ENCODE measurements at places on chromosomes 6 and 20. TPM values are rescaled to one million over a fixed set of nuclear protein-coding genes. Genes with fewer than 3 reads are reported as not detected.

GRCh38 chr6:157631412-157631811 is 191.6 kb upstream of the SNX9 start:
- DNase-seq: peak; percentile 50

DNA sequence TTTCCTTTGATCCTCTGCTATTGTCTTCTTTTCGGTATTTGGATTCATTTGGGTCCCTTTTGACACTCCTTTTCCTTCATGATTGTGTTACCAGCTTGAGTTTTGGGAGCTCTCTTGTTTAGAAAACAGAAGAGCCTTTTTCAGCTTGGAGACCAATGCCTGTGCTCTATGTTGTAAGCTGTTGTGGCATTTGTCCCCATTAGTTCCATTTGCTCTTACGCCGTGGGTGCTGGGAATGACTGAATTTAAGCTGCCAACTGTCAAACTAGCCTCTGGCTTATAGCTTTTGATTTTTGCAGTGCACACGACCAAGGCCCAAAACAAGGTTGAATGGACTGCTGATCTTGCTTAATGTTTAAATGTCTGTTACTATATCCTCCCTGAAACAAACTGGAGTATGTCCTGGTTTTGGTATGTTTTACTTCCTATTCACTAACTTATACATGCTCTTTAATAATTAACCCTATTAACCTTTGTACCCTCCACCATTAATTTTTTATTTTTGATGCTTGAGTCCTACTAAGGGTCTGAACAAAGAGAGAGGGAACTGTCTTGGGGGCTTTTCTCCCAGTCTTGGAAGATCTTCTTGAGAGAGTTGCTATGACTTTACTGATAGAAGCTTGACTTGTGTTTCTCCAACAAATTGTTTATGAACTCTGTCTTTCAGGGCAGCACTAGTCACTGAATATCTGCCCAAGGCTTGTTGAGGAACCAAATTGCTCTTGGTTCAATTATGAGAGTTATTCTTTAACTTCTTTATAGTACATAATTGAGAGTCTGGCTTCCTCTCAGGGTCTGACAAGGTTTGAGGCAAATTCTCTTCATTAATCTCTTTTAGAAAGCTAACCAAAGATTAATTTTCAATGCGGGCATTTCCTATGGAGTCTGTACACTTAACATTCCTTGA is 100.3 kb upstream of the SIRPG start:
- no peak for DNase-seq

DNA sequence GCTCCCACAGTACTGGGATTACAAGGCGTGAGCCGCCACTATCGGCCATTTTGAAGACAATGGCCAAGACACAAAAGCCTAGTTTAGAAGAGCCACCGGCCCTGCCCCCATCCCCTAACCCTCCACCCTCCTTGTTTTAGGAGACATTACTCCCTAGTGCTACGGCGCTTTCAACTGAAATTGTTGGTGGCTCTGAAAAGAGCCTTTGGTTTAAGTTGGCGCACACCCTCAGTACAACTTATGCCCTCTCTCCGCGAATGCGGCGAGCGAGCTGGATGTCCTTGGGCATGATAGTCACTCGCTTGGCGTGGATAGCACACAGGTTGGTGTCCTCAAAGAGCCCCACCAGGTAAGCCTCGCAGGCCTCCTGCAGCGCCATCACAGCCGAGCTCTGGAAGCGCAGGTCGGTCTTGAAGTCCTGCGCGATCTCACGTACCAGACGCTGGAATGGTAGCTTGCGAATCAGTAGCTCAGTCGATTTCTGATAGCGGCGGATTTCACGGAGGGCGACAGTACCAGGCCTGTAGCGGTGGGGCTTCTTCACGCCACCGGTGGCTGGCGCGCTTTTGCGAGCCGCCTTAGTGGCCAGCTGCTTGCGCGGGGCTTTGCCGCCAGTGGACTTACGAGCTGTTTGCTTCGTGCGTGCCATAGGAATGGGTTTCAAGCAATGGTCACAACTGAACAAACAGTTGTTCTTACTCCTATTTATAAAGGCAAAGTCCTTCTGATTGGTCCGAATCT is 114.9 kb upstream of the BTN3A2 start:
- peak; percentile 21 for DNase-seq

GRCh38 chr20:59223182-59223601 is 59.6 kb downstream of the ZNF831 start:
- peak; percentile 49 for DNase-seq

DNA sequence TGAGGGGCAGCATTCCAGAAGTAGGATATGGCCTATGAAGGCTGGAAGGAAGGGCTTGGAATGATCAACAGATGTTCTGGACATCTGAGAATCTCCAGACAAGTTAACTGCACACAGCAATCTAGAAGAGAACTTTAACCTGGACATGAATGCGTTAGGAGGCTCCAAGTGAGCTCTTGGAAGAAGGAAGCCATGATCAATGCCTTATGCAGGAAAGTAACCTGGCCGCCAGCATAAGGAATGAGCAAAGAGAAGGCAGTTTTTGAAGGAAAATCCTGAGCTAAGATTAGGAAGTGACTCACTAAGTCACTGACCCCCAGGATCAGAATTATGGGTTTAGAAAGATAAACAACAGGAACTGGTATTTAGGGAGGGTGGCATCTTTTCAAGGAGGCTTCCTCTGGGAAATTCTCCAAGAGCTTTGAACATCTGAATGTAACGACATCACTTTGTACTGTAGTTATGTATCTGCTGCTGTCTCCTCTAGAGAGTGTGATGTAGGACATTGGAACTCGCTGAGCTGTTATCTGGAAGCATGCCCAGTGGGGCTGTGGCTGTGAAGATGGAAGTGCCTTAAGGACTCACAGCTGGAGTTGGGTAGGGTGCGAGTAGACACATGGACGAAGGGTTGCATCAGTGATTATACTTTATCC is 236.8 kb downstream of the PACRG start:
- DNase-seq: no peak

The OPRM1 gene
- total RNA-seq: 15.9 TPM

- peak; percentile 47 for DNase-seq
Observed at GRCh38 chr6:36907781-36908180, 22.0 kb downstream of the C6orf89 start.

The DBNDD2 gene
- 11.4 TPM for total RNA-seq

DNA sequence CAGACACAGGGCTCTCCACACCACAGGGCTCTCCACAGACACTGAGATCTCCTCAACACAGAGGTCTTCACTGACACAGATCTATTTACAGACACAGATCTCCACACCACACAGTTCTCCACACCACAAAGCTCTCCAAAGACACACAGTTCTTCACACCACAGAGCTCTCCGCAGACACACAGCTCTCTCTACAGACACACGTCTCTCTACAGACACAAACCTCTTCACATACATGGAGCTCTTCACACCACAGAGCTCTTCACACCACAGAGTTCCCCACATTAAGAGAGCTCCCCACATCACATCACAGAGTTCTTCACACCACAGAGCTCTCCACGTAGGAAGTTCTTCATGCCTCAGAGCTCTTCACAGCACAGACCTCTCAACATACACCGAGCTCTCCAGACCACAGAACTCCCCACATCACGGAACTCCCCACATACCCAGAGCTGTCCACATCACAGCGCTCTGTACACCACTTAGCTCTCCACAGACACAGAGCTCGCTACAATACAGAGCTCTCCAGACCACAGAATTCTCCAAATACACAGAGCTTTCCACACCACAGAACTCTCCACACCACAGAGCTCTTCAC is 53.9 kb downstream of the ERMARD start:
- no peak for DNase-seq

DNA sequence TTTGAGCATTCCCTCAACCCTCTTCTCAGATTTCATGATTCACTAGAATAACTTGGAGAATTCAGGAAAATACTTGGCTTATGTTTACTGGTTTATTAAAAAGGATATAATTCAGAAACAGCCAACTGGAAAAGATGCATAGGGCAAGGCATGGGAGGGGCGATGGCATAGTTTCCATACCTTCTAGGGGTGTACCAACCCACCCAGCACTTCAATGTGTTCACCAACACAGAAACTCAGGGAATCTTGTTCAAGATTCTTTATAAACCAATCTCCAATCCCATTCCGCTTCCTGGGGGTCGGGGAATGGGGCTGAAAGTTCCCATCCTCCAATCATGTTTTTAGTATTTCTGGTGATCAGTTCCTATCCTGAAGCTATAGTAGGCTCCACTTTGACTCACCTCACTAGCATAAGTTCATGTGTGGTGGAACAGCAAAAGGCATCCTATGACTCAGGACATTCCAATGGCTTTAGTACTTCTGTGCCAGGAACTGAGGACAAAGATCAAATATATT is 164.4 kb downstream of the SIM1 start:
- no peak for DNase-seq

DNA sequence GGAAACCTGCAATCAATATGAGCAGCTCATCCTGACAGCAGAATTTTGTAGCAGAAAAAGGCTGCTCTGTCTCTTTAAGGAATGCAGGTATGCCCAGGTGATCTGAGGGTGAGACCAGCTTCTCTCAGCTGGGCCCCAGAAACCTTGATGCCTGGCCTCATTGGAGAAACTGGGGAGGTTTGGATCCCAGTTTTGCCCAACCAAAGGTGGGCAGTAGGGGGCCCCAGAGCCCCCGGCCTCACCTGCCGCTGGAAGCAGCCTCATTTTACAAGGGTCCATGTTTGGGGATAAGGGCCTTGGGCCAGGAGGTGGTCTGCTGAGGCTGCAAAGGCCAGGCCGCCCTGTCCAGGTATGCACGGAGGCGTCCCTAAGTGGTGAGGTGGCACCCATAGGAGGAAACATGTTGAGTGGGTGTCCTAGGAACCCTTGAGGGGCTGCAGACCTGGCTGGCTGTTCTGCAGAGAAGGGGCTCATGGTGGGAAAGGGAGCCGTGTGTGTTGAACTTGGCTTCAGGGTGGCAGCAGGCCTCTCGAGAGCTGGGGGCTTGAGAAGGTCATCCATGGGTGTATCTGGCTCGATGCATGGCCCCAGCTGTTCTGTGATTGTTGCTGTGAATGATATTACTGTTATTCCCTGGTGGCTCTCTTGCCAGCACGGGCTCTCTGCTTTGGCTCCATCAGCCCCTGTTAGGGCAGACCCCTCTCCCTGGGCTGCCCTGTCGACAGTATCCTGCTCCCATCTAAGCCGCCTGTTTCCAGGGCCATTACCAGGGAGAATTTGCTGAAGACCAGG is 208.4 kb downstream of the CDH4 start:
- no peak for DNase-seq

GRCh38 chr20:11852189-11852588 is 65.5 kb upstream of the BTBD3 start:
- no peak for DNase-seq

The KCNQ5 gene
- 4.1 TPM for total RNA-seq

DNA sequence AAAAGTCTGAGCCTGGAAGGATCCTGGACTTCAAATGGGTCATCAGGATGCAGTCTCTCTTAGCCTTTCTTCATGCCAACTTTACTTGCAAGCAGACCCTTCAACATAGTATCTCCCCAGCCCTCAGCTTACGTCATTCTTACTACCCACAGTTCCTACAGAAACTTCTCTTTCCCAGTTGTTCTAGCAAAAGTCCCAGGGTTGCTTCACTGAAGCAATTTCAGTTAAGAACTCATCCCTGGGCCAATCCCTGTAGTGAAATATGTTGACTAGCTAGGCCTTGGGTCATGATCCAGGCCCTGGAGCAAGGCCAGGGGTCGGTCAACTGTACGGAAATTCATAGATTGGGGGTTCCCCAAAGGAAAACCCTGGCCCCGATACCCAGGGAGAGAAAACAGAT is 8.6 kb upstream of the FAM83D start:
- DNase-seq: no peak

DNA sequence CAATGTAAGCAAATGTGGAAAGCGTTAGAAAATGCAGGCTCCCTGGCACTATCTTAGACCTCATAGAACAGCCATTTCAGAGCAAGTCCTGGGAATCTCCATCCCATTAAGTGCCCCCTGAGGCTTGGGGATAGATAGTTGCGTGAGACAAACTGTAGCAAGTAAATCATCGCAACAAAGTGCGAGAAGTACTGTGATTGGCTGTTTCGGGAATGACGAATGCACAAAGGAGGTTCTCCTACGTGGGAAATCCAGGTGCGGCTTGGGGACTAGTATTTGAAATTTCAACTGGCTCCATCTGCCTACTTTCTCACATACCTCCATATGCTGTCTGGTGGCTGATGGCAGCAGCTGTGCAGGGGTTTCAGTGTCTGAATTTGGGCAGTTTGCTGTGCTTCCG is 84.5 kb downstream of the PLEKHG1 start:
- DNase-seq: no peak

GRCh38 chr6:104682722-104683643 is 176.7 kb downstream of the HACE1 start:
- DNase-seq: no peak

DNA sequence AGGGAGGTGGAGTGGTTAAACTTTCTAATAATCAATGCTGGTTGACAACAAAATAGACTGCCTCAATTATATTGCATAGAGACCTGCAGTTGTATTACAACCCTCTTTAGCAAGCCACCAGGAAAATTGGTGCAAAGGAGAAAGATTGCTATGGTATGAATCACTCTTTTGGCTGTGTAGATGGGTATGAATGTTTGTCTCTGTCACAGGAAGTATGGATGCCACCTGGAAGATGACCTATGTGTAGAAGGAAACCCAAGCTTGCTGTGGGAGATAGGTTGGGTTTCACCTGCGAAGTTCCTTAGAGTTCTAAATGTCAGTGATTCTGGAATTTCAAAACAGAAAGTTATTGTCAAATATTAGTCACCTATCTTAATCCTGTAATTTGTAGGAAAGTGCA is 134.6 kb downstream of the SOBP start:
- no peak for DNase-seq

DNA sequence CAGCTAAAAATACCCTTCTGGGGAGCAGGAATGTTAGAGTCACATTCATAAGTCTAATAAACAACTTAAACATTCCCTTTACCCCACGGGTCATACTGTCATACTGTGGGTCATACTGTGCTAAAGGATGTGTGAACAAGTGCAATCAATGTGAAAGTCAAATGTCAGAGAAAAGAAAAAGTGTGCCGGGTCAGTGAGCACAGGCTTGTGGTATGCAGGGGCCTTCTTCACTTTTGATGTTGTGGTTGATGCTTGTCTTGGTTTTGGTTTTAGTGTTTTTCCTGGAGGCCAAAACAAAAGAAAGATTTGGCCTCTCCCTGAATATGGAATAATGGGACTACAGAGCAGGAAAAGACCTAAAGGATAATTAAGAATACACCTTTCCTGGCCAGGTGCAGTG is 267.9 kb upstream of the PLN start:
- DNase-seq: no peak

The PAK5 gene
- 27.8 TPM for total RNA-seq

DNA sequence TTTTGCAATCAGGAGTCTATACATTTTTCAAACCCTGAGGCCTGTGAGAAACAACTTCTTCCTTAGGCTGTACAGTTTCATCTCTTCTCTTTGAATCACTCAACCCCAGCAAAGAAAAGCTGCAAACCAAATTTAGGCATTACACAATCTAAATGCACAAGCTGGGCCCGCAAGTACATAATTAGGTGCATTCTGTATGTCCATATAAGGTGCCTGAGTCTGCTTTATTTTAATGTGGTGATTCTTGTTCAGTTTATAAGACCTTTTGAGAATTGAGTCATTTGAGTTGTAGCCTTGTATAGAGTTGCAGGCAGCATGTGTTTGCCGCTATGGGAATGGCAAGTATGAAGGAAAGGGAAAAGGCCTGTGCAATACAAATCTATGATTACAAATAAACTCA is 709.6 kb upstream of the MARCKS start:
- DNase-seq: no peak

Measured in cerebellum (tissue), 4 donors.